Mesenteric fat pad (tissue), 1 donor: ENCODE measurements at places on chromosomes 5 and 9.

DNA sequence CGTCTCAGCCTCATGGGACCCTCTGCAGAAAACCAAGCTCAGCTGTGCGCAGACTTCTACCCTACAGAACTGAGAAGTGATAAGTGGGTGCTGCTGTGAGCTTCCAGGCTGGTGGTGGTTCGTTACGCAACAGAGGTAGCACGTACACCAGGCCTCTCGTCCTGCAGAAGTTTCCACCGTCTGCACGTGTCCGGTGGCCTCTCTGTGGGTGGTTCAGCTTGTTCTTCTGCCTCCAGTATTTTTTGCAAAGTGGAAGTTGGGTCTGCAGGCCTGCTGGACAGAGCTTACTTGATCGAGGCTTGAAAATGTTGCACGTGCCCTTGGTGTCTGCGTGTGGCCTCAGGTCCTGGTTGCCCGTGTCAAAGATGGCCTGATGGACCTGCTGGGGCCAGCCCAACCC, 27.5 kb downstream of the KCNT1 start:
- DNase-seq: no peak

GRCh38 chr9:118091711-118092500, 387.7 kb downstream of the TLR4 start:
- DNase-seq: no peak

DNA sequence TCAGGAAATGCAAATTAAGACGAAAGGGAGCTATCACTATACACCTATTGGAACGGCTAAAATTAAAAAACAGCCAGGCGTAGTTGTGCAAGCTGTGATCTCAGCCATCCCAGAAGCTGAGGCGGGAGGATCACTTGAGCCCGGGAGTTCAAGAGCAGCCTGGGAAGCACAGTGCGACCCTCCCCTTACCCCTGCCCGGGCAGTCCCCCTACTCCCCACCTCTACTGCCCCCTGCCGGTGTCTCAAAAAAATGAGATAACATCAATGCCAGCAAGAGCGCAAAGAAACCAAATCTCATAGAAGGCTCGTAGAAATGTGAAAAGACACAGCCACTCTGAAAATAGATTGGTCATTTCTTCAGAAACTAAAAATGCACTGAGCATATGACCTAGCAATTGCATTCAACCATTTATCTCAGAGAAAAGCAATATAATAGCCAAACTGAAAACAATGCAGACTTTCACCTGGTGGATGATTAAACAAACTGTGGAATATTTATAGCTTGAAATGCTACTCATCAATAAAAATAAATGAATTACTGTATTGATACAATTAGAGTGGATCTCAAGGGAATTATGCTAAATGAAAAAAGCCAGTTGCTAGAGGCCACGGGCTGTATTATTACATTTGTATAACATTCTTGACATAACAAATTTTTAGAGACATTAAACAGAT, 20.6 kb downstream of the OR2V2 start:
- DNase-seq: no peak

GRCh38 chr9:135500525-135501260, at the start of gene MRPS2:
Gene MRPS2, plus strand, starts transcription at chr9:135500682. Its CDS starts 29 bp downstream, at chr9:135500711.
- peak; percentile 96 for DNase-seq

- no peak for DNase-seq
Observed at GRCh38 chr5:124303366-124303765, 443.1 kb downstream of the ZNF608 start.

- DNase-seq: no peak
Observed at GRCh38 chr9:85079349-85079748, 409.8 kb downstream of the NTRK2 start.

DNA sequence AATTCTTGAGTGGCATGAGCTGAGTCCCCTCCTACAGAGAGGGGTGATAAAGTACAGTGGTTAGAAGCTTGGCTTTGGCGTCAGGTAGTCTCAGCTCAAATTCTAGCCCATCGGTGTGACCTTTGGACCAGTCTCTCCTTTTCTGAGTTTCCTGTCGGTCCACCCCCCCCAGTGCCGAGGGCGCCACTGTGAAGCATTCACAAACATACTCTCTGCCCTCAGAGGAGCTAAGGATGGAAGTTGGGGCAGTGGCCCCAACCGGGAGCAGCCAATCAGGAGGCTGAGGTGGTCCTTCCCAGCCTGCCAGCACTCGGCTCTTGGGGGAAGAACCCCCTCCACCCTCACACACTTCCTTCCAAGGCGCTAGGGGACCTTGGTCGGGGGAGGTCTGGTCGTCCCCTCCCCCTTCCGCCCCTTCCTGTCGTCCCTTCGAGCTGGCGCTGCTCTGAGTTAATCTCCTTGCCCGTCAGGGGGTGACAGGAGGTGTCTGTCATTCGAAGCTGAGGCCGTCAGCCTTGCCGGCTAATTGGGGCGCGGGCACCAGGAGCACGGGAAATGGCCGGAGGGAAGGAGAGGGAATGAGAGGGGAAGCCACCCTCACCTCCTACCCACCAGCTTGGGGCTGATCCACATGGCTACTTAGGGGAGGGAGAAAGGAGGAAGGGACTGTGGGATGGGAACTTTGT, 53.0 kb downstream of the CXXC5 start:
- DNase-seq: no peak

DNA sequence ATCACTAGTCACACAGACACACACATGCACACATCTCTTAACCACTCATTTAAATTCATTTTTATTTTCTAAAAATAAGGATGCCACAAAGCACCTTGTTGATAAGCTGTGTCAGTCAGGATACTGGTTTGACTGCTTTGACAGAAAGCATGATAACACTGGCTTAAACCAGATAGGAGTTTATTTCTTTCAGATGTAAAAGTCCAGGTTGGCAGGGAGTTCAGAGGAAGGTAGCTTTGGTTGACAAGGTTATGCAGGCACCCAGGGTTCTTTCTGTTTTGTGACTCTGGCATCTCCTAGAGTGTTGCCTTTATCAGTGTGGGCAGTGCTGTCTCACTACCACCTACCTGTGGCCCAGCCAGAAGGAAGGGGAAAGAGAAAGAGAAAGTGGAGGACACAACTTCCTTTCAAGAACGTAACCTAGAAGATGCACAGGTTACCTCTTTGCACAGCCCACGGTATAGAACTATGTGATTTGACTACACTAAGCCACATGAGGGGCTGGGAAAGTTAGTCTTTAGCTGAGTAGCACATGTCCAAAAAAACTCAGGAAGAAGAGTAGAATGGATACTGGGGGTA, 334.7 kb downstream of the OSTF1 start:
- no peak for DNase-seq

GRCh38 chr5:146632620-146633322, 116.8 kb upstream of the GPR151 start:
- DNase-seq: no peak

DNA sequence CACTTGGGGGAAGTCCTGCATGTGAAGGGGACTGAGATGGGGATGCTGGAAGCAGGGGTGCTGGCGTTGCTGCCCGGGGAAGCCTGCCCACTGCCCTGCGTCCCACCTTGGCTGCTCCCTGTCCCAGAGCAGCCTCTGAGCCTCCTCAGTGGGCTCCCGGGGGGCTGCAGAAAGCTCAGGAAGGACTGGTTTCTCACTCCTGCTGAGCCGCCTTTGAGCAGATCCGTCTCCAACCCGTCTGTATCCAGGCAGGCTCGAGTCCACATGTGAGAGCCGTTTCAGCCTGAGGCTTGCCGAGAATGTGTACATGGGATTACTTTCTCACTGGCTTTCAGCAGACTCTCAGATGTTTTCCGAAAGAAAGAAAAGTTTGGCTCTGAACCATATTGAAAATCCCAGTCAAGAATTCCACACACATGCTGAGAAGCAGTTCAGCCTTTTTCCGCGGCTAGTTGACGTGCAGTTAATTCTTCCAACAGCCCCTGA, 95.3 kb upstream of the COL5A1 start:
- no peak for DNase-seq

- no peak for DNase-seq
Observed at GRCh38 chr5:60826653-60827052, 17.4 kb downstream of the ELOVL7 start.

- no peak for DNase-seq
Observed at GRCh38 chr9:135281791-135282737, 194.6 kb downstream of the OLFM1 start.

DNA sequence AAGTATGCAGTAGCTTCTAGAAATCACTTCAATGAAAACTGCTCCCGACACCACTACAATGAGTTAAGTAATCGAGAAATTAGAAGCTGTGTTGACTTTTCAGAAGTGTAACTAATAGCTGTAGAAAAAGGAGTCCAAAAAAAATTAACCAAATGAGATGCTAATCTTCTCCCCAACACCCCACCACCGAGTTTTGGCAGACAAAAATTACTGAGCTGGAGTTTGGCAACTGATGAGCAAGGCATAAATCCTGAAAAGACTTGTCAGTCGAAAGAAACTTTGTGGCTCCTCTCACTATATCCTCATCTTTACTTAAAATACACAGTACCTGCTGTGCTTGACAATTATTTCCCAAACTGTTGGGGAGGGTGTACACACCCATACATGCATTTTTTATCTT, 191.9 kb downstream of the EBF1 start:
- DNase-seq: no peak

DNA sequence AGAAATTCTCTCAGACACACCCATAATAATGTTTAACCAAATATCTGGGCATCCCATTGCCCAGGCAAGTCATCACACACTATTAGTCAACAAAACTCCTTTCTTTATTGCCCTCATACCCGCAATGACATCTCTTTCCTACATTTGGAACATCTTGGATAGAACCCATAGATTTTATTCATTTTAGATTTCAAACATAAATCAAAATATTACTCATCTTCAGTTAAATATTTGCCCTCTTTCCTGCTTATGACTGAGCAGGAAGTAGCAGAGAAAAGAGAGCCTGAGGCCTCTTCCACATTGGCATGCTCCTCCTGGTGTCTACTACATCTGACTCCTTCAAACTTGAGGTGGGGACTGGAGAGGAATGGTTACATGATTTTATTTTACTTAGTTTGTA, 592.0 kb downstream of the CHSY3 start:
- DNase-seq: no peak

- no peak for DNase-seq
Observed at GRCh38 chr5:73620334-73620687, 5.7 kb upstream of the ARHGEF28 start.

GRCh38 chr5:172772112-172772906, 1.3 kb upstream of the DUSP1 start:
- DNase-seq: peak; percentile 98

GRCh38 chr5:141633871-141634561, 2.6 kb downstream of the HDAC3 start:
- DNase-seq: no peak

- no peak for DNase-seq
Observed at GRCh38 chr9:110640736-110641135, 27.9 kb upstream of the MUSK start.

- no peak for DNase-seq
Observed at GRCh38 chr5:154228696-154229095, 38.2 kb downstream of the GALNT10 start.

DNA sequence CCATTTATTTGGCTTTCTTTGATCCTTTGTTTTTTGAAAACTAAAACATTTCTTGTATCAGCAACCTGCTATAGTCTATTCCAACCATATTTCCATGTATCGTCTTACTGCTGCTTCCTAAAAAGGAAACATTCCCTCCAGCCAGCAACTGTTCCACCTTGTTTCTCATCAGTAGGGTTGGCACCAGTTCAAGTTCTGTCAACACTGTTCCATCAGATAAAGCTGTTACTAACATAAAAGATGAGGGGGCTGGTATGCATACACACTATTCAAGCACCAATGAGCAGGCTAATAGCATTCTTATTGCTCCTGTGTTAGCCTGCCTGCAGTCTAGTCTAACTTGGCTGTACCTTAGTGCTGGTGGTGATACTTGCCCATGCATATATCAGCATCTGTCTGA, 178.3 kb downstream of the CWC27 start:
- DNase-seq: no peak

- DNase-seq: no peak
Observed at GRCh38 chr5:68730979-68731654, 362.7 kb upstream of the SLC30A5 start.

GRCh38 chr9:12698266-12698665, 5.1 kb downstream of the TYRP1 start:
- DNase-seq: no peak
